Astrocyte of the spinal cord (primary cell): ENCODE measurements at places on chromosomes 6 and 20.

- peak; percentile 50 for DNase-seq
Measured at GRCh38 chr20:25389401-25389857, 1.2 kb downstream of the ABHD12 start.

- no peak for DNase-seq
Measured at GRCh38 chr6:13436399-13437217, 50.8 kb downstream of the GFOD1 start.

- DNase-seq = no peak
Measured at GRCh38 chr6:84905823-84906222, 141.4 kb upstream of the TBX18 start.

DNA sequence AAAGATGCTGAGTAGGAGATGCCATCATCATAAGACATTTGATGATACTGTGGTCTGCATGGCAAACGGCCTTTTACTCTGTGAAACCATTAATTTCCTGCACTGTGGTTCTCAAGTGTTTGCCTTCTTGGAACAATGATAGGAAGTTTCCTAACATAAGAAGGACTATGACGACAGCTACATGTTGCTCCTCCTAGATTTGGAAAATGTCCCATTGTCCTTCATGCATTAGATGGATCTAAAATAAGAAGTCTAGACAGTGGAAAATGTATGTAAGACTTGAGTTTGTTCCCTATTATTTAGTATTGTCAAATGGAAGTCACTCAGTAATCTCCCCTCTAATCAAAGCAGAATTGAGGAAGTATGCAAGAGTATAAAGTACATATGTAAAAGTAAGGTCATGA is 98.5 kb upstream of the TMEM170B start:
- DNase-seq = no peak

GRCh38 chr6:34562350-34562749 is 6.2 kb upstream of the SPDEF start:
- DNase-seq = no peak

GRCh38 chr6:286681-287488 is 5.4 kb upstream of the DUSP22 start:
- DNase-seq = no peak

- no peak for DNase-seq
Measured at GRCh38 chr6:15255909-15256395, 10.1 kb downstream of the JARID2 start.

GRCh38 chr6:132017942-132018341 is 66.8 kb upstream of the CCN2 start:
- DNase-seq = no peak

- DNase-seq = peak; percentile 69
Measured at GRCh38 chr6:18432180-18432579, 45.0 kb downstream of the RNF144B start.

DNA sequence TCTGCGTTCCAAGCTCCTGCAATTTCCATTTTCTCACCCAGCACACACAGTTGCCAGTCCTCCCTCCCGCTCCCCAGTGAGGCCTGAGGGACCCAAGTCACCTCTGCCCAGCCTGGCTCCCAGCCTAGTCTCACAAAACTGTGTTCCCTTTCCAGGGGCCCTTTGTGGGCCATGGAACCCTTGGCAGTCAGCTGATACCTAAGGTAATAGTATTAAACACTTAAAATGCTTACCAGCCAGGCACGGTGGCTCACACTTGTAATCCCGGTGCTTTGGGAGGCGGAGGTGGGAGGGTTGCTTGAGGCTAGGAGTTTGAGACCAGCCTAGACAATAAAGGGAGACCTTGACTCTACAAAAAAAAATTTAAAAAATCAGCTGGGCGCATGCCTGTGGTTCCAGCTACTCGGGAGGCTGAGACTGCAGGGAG is 3.2 kb upstream of the RBM38 start:
- DNase-seq = no peak

DNA sequence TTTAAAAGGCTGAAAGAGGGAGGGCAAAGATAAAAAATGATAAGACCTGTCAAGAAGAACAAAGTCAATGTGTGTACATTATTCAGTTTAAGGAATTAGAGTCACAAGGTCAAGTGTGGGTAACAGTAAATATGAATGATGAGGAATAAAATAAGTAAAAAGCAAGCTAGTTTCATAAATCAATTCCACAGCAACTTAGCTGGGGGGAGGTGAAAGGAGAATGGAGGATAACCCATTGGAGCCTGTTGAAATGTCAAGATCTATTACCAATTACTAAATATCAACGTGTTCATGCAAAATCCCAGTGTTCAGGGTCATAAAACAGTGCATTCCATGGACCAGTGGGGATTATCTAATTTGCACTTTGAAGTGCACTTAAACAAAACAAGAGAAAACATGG is 242.9 kb downstream of the TBX18 start:
- DNase-seq = no peak

DNA sequence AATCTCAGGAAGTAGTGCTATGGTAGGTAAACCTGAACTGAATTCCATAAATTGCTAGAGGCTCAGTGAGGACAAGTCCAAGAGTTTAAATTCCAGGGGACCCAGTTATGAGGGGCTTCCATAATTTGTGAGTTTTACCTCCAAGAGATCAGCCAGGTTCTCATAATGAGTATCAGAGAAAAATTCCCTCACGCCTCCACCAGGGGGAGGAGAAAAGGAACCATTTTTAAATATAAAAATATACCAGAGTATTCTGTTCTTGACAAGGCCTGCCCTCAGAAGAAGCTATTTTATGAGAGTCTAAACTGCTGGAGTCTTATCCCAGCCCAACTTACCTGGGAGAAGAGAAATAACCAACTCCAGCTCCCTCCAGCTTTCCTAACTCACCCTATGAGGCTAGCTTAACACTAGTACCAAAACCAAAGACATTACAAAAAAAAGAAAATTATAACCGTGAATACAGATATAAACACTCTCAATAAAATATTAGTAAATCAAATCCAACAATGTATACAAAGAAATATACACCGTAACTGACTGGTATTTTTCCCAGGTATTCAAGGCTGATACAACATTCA is 158.7 kb downstream of the TFAP2A start:
- no peak for DNase-seq

DNA sequence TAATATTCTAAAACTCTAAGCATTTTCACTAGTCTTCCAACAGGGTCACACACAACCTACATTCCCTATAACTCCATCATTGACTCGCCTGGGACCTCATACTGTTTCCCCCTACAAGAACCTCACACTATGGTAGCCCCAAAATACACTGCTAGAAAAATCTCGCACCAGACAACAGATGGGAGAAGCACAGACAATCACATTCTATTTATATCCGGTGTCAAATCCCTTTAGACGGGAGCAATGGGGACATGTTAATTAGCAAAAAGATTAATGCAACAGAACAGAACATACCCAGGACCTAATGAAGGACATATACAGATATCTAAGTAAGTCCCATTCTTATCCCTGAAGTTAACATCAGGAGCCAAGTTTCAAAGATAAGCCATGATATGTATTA is 33.6 kb downstream of the TMX4 start:
- DNase-seq = no peak

GRCh38 chr6:83514866-83515466 is 2.6 kb downstream of the PRSS35 start:
- peak; percentile 68 for DNase-seq

GRCh38 chr6:30900863-30901417 is 7.1 kb upstream of the GTF2H4 start:
- no peak for DNase-seq

- DNase-seq = no peak
Measured at GRCh38 chr6:31578184-31579118, 3.1 kb downstream of the TNF start.

GRCh38 chr20:8335495-8336195 is 203.6 kb downstream of the PLCB1 start:
- no peak for DNase-seq

- no peak for DNase-seq
Measured at GRCh38 chr20:689348-689747, 13.7 kb upstream of the SCRT2 start.

- DNase-seq = no peak
Measured at GRCh38 chr6:149285626-149286025, 31.9 kb upstream of the TAB2 start.

DNA sequence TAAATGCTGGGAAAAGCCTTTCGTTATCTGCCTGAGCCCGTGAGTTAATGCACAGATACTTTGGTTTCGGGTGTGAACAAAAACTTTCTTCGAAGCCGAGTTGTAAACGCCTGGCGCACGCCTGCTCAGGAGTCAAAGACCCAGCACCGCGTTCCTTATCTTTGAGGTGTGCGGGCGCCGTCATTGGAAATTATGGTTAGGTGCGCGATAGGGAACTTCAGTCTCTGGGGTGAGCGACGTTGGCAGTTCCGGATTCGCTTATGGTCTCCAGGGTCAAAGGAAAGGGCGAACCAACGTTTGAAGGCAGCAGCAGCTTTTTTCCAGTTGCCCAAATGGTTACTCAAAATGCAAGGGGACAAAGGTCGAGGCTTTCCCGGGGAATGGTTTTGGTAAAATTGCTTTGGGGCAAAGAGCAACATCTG is 853 bp downstream of the SLC22A3 start:
- no peak for DNase-seq

- DNase-seq = no peak
Measured at GRCh38 chr6:108118810-108119768, 44.5 kb upstream of the OSTM1 start.

- no peak for DNase-seq
Measured at GRCh38 chr20:50861012-50861411, 66.2 kb downstream of the BCAS4 start.

DNA sequence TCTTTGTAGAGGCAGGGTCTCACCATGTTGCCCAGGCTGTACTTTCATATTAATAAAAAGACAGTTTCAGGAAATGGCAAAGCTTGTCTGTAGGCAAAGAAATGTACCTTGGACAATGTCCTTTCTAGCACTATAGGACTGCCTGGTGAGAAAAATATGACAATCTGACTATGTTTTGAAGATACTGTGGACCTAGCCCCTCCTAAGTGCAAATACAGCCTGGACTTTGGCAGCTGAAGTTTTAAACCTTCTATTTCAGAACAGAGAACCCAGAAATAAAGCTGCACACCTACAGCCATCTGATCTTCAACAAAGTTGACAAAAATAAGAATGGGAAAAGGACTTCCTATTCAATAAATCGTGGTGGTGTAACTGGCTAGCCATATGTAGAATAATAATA is 18.9 kb upstream of the IL17A start:
- DNase-seq = no peak

- DNase-seq = peak; percentile 73
Measured at GRCh38 chr20:11891776-11892545, 25.7 kb upstream of the BTBD3 start.

GRCh38 chr6:139967497-139967896 is 593.0 kb upstream of the CITED2 start:
- peak; percentile 18 for DNase-seq

DNA sequence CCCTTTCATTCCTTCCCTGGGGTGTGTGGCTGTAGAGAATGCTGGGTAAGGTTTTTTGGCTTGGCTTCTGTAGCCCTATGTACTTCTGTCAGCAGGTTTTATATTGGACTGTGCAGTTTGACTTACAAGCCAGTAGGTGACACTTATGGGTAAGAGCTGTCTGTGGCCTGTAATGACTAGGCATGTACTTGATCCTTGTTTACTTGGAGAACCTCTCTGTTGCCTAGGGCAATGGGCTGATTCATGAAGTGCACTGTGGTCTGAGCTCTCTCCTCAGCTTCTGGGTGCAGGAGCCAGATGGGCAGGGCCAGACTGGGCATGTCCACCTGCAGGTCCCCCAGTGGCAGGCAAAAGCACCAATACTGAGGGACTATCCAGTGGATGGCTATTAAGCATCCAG is 544.6 kb downstream of the ADGRB3 start:
- DNase-seq = no peak

DNA sequence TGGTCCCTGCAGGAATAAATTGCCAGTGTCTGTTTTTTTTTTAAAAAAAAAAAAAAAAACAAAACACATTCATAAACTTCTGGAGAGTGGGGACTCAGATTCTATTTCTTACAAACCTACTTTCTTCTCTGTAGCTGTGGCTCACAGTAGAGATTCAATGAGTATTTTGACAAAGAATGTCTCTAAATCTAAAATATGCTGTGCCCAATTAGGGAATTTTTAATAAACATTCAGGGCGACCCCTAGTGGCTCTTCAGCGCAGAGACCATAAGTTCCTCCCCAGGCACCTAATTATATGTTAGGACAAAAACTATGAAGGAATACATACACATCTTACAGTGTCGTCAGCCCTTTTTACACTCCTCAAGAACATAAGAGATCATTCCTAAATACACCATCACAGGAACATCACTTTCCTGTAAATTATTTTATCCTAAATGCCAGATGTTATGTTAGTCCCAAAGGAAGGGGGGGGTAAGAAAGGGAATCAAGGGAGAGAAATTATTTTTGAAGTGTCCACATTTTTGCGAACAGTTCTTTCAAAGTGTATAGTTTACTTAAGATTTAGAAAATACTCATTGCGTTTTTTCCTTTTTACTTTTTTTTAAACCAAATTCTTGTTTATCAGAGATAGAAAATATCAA is 21.8 kb upstream of the NAA20 start:
- peak; percentile 74 for DNase-seq

DNA sequence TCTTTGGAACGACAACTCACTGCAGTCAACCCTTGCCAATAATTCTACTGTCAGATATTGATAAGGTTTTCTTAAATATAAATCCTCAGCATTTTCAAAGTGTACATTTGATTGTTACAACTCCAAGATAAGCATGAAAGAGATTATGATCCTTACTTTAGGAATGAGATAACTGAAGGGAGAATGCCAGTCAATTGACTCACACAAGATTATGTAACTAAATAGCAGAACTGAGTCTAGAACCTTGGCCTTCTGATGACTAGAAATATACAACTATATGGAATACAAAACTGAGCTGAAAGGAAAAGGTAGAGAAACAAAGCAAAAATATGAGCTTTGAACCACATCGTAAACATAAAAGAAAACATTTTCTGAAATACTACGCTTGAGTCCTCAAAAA is 26.9 kb upstream of the STXBP5 start:
- DNase-seq = no peak

DNA sequence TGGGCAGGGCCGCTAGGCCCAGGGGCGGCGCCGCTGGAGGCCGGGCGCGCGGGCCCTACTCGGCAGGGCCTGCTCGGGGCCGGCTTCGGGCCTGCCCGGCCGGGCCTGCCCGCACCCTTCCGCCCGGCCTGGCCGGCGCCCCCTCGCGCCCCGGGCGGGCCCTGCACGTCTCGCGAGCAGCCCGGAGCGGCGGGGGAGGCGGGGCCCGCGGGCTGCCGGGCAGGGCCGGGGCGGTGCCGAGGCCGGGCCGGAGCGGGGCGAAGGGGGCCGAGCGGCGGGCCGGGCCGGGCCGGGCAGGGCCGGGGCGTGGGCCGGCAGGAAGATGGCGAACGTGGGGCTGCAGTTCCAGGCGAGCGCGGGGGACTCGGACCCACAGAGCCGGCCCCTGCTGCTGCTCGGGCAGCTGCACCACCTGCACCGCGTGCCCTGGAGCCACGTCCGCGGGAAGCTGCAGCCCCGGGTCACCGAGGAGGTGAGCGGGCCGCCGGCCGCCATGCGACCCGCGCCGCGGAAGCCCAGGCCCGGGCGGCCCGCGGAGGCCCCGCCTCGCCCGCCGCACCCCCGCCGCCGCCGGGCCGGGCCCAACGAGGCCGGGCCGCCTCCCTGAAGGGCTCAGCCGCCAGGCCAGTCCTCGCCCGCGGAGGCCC is at the start of gene NPEPL1:
Gene NPEPL1, plus strand, starts transcription at position 222 of the 647 bp plus-strand sequence. Its CDS starts 101 bp downstream, at position 323.
- DNase-seq = peak; percentile 53

GRCh38 chr6:98980819-98981218 is 33.1 kb upstream of the FBXL4 start:
- no peak for DNase-seq
